CD4-positive, alpha-beta memory T cell (primary cell): ENCODE measurements at places on chromosomes 6 and 20. TPM values are rescaled to one million over a fixed set of nuclear protein-coding genes. Genes with fewer than 3 reads are reported as not detected.

Gene SLC22A3
- polyA plus RNA-seq, result 0.20 TPM

Gene MRPS18B
- polyA plus RNA-seq, result 126 TPM

Gene TRIM40
- polyA plus RNA-seq, result not detected

Gene PXMP4
- 16.4 TPM for polyA plus RNA-seq

Gene ZBTB46
- polyA plus RNA-seq, result 0.09 TPM

Gene DEFB132
- not detected for polyA plus RNA-seq

Gene HLA-A
- polyA plus RNA-seq, result 3,137 TPM

Gene NNAT
- not detected for polyA plus RNA-seq

Gene MAS1
- polyA plus RNA-seq, result not detected

Gene LHFPL5
- not detected for polyA plus RNA-seq

GRCh38 chr6:135176464-135176863 is 4.6 kb upstream of the MYB start:
- H3K27ac ChIP-seq, result no peak overlapping the region
- no peaks in the 10 kb centered on the region for H3K27me3 ChIP-seq
- H3K4me1 ChIP-seq, result no peaks in the 10 kb centered on the region
- DNase-seq, result no peak
- no peak overlapping the region for H3K4me3 ChIP-seq

GRCh38 chr20:61810738-61811135 is 254.9 kb downstream of the TAF4 start:
- H3K4me3 ChIP-seq, result no peak overlapping the region
- no peaks in the 10 kb centered on the region for H3K27me3 ChIP-seq
- H3K27ac ChIP-seq, result no peak overlapping the region
- no peak for DNase-seq

GRCh38 chr6:27312950-27313271 is 838 bp upstream of the POM121L2 start:
- no peak overlapping the region for H3K27ac ChIP-seq
- peaks cover 26% of the 10 kb centered on the region for H3K27me3 ChIP-seq
- peak overlapping the region; percentile 57 for H3K4me3 ChIP-seq
- peaks cover 5% of the 10 kb centered on the region for H3K4me1 ChIP-seq
- H3K36me3 ChIP-seq, result no peaks in the 10 kb centered on the region
- DNase-seq, result no peak

DNA sequence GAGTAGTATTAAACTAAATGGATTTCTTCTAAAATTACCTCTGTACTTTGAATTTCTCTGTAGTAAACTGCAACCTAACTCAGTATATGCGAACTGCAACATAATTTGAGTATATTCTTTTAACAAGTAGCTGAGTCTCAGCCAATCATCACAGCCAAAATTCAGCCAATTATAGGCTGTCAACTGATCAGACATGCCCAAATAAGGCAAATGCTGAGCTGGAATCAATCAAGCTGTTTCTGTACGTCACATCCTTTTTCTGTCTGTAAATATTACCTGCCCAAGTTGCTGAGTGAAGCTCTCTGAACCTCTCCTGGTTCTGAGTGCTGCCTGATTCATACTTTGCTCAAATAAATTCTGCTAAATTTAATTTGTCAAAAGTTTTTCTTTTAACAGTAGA is 9.5 kb upstream of the C6orf58 start:
- H3K27ac ChIP-seq, result no peak overlapping the region
- H3K4me1 ChIP-seq, result no peaks in the 10 kb centered on the region
- DNase-seq, result no peak

DNA sequence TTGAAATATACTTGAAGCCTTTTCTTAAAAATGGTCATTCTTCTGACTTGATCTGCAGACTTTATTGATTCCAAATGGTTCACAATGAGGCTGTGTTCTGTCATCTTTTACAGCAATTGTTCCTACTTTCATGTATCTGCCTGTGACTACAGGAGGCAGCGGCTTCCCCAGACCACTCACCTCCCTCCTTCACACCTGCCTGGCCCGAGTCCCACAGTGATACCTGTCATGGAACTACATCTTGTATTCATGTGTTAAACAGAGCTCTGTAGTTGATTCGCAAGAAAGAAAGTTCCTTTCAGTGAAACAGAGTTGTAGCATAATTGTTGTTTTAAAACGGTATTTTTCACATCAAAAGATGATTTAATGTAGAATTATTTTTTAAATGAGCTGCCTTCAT is 673.5 kb upstream of the AGPAT4 start:
- no peak overlapping the region for H3K4me3 ChIP-seq
- no peaks in the 10 kb centered on the region for H3K4me1 ChIP-seq
- no peaks in the 10 kb centered on the region for H3K36me3 ChIP-seq
- DNase-seq, result no peak

DNA sequence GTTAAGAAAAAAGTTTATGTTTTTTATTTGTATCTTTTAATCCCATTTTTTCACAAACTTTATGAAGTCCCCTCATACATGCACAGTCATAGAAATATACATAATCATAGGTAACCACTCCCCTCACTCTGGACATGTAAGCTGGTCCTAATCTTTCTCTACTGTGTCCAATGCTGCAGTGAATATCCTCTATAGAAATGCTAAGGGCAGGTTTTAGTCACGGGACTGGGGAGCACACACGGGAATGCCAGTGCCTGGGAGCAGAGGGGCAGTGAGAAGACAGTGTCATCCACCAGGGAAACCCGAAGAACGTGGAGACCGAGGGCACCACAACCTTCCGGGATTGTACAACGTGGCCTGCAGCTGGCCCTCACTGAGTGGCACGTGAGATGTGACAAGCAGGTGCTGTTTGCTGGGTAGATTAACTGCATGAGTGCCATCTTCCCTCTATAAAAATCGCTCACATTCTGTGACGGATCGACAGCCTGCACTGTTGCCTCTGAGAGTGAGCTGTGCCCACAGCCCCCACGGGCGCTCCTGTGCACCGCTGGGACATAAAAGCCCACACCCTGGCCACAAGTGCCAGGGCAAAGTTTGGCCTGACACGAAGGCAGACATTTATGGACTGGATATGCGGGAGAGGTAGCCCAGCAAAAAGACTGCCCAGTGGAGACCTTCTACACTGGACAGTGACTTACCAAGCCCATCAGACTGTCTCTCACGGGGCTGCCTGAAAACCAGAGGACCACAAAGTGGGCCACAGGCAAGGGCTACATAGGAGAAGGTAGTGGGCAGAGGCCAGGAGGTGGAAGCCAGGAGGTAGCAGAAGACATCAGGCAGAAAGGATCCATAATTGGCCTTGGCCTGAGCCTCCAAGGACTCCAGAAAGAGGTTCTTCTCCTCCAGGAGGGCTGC is 63.2 kb downstream of the FGD2 start:
- H3K4me1 ChIP-seq, result peaks cover 16% of the 10 kb centered on the region
- H3K27me3 ChIP-seq, result no peaks in the 10 kb centered on the region
- no peak overlapping the region for H3K4me3 ChIP-seq
- H3K36me3 ChIP-seq, result no peaks in the 10 kb centered on the region
- no peak overlapping the region for H3K27ac ChIP-seq

DNA sequence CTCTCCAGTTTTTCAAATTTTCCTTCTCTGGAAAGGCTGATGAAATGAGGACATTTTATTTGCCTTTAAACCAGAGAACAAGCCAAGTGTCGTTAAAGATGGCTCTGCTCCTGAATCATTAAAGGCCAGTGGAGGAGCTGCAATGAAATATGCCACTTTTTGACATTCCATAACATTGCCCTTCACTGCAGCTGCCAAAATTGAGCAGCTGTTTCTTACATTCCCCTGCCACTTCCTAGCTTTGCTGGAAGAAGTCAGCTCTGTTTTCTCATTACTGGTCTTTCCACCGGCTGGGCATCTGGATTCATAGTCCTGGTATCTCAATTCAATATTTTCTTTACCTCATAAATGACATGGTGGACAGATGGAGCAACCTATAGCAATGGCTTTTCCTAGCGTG is 45.5 kb upstream of the NRN1 start:
- no peak overlapping the region for H3K27ac ChIP-seq
- H3K27me3 ChIP-seq, result no peaks in the 10 kb centered on the region
- no peaks in the 10 kb centered on the region for H3K36me3 ChIP-seq

DNA sequence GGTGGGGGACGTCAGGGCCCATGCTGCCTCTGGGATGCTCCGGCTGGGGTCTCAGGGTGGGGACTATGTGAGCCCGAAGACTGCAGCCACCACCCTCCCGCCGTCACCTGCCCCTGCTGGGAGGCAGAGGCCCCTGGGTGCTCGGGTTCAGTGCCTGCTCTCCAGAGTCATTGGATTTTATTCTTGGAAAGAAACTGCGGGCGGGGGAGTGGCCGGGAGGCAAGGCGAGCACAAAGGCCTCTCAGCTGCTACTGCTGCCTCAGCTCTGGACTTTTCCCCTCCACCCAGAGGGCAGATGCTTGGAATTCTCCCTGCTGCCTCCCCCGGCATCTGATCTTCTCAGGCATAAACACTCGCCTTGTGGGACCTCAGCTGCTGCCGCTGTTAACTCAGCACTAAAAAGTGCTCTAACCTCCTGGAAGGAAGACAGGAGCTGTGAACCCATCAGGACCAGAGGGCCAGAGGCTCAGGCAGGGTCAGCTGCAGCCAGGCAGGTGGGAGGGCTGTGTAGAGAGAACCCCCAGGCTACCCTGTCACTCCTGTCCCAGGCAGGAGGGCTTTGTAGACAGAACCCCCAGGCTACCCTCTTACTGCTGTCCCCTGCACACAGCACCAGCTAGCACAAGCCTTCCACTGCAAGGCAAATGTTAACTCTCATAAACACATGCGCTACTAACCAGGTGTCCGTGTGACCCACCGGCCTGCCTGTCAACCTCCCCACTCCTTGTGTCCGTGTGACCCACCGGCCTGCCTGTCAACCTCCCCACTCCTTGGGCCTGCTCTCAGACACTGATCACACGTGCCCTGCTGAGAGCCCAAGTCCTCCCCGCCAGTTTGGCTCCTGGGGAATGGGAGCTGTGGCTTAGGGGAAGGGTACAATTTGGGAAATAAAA is 9.4 kb upstream of the FRMD1 start:
- no peaks in the 10 kb centered on the region for H3K36me3 ChIP-seq
- no peak overlapping the region for H3K27ac ChIP-seq
- no peak overlapping the region for H3K4me3 ChIP-seq
- no peak for DNase-seq

GRCh38 chr6:160116411-160116810 is 5.2 kb upstream of the SLC22A1 start:
- H3K36me3 ChIP-seq, result no peaks in the 10 kb centered on the region
- H3K4me1 ChIP-seq, result no peaks in the 10 kb centered on the region
- H3K4me3 ChIP-seq, result no peak overlapping the region
- H3K27ac ChIP-seq, result no peak overlapping the region
